ENCODE measurements at places on chromosomes 5 and 9.

DNA sequence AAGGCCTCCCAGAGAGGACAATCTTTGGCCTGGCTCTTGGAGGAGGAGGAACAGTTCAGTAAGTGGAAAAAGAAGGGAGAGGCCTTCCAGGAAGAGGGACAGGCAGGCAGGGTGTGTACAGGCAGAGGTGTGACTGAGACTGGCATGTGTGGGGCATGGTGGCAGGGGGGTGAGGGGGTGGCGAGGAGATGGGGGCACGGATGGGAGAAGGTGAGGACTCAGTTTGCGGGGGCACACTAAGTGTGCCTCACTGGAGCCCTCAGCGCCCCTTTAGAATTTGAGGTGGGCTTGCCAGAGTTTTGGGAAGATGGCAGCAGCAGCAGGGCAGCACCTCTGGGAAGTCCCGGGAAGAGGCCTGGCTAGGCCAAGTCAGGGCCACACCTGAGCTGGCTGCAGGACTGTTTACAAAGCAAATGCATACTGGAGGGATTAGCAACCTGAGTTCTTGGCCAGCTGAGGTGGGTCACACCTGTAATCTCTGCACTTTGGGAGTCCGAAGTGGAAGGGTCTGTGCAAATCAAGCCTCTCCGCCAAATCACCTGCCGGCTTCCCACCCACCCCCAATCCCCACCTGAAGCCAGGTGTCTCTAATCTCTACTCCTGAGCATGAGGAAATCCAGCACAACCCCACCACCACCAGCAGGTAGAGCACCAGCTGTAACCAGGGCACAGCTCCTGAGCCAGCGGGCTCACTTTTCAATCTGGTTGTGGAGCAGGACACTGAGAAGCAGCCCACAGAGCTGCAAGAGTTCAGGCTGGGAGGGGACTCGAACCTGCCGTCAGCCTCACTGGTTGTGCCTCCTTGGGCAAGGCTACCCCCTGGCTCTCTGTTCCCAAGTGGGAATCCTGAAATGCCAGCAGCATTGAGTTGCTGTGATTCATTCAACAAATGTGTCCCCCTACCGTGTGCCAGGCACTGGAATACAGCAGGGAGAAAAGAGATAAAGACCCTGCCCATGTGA lies 10.2 kb upstream of the GABRP start:
- no peak for DNase-seq

DNA sequence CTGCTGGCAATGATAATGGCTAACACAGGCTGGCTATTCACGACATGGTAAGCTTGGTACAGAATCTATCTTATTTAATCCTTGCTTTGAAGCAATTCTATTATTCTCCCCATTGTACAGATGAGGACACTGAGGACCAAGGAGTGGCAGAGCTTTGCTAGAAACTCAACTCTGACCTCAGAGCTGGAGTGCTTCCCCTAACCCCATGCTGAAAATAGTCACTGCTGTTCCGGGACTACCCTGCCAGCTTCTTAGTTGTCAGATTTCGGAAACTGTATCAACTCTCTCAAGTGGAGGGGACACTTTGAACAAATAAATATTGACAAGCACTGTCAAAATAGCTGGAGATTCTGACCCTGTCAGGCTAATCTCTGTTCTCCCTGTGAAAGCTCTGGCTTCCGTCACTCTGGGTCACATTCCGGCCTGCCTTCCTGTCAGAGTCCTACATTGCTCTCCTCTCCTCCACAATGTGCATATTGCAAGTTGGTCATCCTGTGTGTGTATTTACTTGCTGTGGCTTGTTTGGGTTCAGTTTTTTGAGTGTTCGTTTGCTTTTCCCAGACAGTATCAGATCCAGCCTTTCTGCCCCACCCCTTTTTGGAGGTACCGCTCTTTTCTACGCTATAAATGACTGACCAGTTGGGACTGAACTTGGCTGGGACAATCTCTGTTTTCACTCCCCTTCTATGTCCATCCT lies 134.3 kb upstream of the MAP1B start:
- no peak for DNase-seq

GRCh38 chr5:117888688-117889087 lies 1099.7 kb downstream of the DTWD2 start:
- no peak for DNase-seq

DNA sequence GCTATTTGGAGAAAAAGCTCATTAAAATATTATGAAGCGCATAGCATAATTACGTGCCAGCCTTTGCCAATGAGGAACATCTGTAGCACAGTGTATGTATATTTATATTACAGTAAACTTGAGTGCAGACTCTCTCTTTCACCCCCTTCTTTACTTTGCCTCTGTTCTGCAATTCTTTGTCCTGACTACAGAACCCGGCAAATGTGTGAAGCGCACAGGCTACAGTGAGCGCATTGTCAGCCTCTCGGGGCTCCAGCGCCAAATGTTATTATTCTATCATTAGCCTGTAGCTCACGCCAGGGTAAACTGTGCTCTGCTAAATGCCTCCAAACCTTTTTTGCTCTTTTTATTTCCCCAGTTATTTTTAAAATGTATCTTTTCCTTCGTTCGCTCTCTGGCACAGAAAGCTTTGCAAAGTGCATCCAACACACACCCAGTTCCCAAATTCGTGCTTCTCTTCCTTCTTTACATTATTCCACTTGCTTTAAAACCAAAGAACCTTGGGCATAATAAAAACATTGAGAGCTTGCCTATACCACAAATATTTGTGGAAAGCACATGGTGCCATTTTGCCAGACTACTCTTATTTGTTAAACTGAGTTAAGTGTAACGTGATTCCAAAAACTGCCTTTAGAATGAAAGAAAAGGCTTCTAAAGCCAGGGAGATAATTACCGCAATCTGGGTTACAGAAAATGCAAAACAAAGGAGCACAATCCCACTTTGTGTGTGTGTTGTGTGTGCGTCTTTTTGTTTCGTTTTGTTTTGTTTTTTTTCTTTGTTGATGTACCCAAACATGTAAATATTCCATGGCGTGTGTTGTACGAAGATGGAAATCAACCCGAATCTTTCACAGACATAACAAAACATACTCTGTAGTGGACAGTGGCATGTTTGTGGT lies 164.1 kb upstream of the MPDZ start:
- no peak for DNase-seq

DNA sequence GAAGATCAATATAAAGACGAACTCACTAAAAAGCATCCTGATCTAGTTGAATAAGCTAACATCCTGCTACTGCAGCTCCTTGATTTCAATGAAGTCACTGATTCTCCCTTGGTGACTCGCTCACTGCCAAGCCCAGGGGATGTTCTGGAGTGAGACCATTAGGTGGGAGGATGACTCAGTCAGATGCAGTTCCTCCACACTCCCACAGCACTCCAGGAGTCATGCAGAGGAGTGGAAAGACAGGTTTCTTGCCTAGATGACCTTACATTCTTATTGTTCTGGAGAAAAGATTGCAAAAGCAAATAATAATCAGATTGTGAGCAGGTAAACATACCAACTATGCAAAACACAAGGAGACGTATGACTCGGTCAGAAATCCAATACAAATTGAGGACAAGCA lies 15.3 kb downstream of the GCNT4 start:
- DNase-seq: no peak

- DNase-seq: no peak
Measured at GRCh38 chr9:135884328-135885035, 22.9 kb downstream of the CAMSAP1 start.

GRCh38 chr5:169923988-169924387 lies 56.3 kb downstream of the INSYN2B start:
- no peak for DNase-seq

GRCh38 chr5:37742111-37742510 lies 97.7 kb downstream of the GDNF start:
- DNase-seq: no peak

- DNase-seq: no peak
Measured at GRCh38 chr9:95458666-95459065, 58.1 kb downstream of the PTCH1 start.

DNA sequence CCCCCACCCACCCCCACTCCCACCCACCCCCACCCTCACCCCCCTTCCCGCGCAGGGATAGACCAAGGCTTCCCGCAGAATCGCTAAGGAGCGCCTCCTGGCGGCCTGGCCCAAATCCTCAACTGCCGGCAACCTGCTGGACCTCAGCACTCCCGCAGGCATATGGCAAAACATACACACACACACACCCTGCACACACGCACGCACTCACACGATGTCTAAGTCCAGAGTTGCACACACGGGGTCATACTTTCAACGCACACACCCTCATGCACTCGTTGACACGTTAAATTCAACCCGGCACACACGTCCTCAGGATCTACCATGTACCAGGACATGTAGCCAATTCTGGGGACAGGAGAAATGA lies 1.7 kb downstream of the CPLX2 start:
- peak; percentile 29 for DNase-seq

GRCh38 chr9:105157171-105157583 lies 87.3 kb upstream of the SLC44A1 start:
- DNase-seq: peak; percentile 43

- DNase-seq: peak; percentile 23
Measured at GRCh38 chr9:127714951-127715469, 453 bp downstream of the PTRH1 start.

DNA sequence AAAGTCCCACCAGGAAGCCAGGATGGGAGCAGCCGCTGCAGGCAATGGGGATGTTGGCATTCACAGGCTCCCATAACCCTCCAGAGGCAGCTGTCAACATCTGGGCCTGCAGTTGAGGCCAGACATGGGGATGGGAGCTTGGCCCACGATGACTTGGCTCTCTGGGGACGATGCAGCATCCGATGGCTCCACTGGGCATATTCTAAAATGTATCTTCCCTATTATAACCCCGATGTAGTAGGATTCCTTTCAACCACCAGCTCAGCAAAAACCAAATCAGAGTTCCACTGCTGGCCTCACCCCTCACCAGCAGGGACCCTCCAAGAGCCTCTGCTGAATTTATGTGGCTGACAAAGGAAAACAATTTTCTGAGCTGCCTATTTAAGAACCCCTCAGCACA lies 7.1 kb downstream of the SPRY4 start:
- DNase-seq: no peak

DNA sequence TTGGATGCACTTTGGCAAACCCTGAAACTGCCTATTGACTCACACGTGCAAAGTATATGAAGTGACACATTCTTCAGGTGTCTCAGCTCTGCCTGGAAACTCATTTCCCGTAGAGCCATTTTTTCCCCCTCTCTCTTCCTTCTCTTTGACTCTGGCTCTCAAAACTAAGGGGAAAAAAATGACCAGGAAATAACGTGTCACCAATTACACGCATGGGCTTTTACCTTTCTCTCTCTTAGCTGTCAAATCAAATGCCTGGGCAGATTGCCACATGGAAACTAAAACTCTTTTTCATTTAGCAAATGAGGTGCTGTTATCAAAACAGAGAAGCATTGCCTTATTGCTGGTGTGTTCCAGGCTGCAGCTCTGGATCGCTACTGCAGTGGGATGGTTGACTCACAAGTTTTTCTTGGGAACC lies 18.3 kb upstream of the IFNK start:
- peak; percentile 16 for DNase-seq

GRCh38 chr5:82277613-82277986 lies 554 bp downstream of the RPS23 start:
- DNase-seq: no peak

DNA sequence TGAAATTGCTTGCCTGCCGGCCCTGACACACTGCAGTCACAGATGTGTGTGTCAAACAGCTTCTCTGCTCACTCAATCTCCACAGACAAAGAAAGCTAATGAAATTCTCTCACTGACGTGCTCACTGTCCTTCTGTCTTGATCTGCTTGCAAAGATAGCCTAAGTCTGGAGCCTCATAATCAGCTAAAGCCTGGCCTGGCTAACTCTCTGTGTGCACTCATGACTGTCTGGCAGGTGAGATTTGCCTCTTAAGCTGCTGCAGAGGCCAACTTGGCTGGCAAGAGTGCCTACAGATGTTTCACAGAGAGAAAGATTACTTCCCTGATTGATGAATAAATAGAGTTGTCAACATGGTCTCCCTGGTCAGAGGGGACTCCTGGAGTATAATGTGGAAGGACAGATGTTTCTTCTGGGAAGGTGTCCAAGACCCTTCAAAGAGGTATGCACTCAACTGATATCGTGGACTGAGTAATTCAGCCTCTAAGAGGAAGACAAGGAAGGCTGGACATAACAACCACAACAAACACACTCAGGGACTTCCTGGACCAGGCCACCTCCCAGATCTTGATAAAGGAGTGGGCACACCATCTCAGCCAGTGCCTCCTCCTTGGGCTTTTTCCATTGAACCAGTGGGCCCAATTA lies 362.0 kb downstream of the SPOCK1 start:
- DNase-seq: no peak

GRCh38 chr5:137218896-137219295 lies 280.2 kb downstream of the SPOCK1 start:
- no peak for DNase-seq

DNA sequence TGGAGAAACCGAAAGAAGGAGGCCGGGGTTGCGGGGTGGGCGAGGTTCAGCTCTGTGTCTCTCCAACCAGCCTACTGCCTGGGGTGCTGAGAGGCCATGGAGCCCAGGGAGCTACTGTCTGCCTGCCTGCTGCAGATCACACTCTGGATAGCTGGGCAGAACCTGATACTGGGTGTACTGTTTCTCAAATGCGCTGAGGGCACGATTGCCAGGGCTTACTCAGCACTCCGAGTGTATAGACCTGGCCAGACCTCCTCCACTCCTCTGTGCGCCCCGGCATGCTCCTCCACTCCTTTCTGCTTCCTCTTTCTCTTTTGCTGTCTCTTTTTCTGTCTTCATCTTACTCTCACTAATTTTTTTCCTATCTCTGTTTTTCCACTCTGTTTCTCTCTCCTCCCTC lies 215.1 kb downstream of the PAPPA start:
- DNase-seq: no peak

GRCh38 chr5:95995962-95996489 lies 34.4 kb upstream of the ELL2 start:
- DNase-seq: no peak

- no peak for DNase-seq
Measured at GRCh38 chr9:108551030-108551841, 304.6 kb downstream of the ACTL7B start.

GRCh38 chr9:20316372-20316771 lies 305.9 kb downstream of the MLLT3 start:
- DNase-seq: no peak

- DNase-seq: no peak
Measured at GRCh38 chr5:59767211-59767605, 126.3 kb downstream of the PDE4D start.

DNA sequence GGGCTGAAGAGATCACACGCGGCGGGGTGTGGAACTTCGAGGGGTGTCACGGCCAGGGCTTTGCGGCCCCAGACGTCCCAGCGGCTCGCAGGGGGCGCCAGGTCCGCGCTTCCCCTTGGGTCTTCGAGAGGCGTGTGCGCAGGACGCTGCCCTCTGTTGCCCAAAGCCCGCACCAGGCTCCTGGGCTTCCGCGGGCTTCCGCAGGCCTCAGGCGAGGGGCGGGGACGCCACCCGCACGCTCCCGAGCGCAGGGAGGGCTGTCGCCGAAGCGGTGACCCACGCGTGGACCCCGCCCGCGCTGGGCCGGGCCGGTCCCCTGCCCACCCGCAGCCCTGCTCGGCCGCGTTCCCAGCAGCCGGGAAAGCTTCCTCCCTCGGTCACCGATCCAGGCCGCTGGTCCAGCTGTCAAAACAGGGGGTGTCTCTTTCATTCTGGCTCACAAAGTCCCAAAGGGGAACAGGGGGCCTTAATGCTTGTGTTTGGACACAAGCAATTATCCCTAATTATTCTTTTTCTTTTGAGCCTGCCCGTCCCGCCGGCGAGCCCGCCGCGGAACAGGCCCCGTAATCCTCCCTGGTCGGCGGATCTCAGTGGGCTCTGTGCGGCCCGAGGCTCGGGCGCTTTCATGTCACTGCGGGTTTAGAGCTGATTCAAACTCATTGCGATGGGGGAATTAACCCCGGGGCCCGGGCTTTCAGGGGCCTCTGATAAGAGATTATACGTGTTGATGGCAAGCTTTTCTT lies 60.6 kb downstream of the TMEM174 start:
- no peak for DNase-seq
